ENCODE measurements at places on chromosomes 3 and 15.

DNA sequence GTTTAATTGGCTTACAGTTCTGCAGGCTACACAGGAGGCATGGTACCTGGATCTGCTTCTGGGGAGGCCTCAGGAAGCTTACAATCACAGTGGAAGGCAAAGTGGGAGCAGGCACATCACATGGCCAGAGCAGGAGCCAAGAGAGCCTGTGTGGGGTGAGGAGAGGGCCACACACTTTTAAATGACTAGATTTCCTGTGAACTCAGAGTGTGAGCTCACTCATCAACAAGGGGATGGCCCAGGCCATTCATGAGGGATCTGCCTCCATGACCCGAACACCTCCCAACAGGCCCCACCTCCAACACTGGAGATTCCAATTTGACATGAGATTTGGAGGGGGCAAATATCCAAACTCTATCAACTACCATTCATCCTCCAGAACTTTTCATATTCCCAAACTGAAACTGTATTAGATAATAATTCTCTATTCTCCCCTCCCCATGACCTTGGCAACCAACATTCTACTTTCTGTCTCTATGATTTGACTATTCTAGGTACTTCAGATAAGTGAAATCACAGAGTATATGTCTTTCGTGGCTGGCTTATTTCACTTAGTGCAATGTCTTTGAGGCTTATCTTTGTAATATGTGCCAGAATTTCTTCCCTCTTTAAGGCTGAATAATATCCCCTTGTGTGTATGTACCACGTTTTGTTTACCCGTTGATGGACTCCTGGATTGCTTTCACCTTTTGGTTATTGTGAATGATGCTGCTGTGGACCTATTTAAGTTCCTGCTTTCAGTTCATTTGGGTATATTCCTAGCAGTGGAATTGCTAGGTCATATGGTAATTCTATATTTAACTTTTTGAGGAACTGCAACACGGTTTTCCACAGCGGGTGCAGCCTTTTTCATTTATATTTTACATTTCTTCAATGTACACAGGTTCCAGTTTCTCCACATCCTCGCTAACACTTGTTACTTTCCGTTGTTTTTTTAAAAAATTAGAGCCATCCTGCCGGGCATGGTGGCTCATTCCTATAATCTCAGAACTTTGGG is 43.8 kb downstream of the TKT start:
- no peak for DNase-seq

DNA sequence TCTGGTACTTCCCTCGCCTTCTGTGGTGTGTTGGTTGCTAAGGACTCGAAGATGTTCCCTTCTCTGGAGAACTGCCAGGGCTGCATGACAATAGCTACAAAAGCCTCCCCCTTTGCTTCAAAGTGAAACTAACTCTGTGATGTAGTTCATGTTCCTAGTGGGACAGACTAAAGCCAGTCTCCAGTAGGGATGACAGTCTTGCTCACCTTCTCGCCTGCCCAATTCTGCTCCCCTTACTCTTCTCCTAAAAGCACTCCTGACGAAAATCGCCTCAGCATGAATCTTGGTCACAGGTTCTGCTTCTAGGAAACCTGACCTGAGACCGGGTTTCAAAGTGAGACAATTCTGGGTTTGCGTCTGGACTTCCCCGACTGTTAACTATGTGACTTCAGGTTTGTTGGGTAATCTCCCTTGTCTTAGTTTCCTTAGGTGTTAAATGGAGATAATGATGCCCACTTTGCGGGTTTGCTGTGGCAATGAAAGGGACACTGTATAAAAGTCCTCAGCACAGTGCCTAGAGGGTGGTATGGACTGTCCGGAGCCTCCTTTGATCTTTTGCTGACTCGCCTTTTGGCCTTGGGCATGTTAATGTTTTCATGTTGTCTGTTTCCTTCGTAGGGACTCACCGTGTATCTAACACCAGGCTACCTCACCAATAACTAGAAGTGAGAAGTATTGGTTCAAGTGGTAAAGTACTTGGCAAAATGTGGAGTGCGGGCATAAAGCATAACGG is 24.9 kb upstream of the THRB start:
- DNase-seq, result no peak

DNA sequence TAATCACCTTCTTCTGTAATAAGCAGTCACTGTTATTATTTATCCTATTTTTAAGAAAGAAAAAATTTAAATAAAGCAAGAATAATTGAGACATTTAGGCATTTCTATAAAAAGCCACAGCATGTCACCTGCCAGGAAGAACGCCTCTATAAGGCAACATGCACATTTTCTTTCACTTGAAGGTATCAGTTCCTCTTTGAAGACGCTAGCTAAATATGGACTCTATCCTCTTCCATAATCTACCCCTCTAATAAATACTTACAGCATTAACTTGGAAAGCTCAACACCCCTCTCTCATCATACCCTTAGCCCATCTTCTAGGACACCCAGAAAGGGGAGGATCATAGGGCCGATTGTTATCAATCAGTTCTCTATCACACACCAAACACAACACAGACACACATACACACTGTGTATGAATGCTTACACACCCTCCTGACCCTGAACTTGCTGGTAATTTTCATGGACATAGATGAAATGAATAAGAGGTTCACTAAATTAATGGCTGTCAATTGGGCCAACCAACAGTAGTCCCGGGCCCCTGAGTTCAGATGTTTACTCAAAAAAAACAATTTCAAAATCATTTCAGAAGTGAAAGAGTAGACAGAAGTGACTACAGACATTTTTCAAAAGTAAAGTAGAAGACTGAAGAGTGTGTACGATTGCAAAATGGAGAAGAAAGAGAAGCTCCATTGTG is 102.5 kb downstream of the ZMAT3 start:
- no peak for DNase-seq

GRCh38 chr3:51698209-51698608 is 8.7 kb upstream of the GRM2 start:
- DNase-seq, result no peak

DNA sequence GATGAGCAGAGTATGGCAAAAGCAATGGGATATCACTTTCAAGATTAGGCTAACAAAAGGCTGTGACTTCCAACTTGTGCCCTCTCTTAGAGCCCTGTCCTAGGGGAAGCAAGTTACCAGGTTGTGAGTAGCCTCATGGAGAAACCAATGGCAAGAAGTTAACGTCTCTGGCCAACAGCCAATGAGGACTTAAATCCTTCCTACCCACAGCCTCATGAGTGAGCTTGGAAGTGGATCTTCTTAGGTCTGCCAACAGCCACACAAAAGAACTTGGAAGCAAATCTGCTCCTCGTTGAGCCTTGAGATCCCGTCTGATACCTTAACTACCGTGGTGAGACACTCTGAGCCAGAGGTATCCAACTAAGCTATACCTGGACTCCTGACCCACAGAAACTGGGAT is 5.7 kb downstream of the NME9 start:
- no peak for DNase-seq

GRCh38 chr3:132380920-132381319 is 36.4 kb upstream of the DNAJC13 start:
- DNase-seq, result no peak

GRCh38 chr3:195876297-195877064 is 31.9 kb downstream of the TNK2 start:
- no peak for DNase-seq

DNA sequence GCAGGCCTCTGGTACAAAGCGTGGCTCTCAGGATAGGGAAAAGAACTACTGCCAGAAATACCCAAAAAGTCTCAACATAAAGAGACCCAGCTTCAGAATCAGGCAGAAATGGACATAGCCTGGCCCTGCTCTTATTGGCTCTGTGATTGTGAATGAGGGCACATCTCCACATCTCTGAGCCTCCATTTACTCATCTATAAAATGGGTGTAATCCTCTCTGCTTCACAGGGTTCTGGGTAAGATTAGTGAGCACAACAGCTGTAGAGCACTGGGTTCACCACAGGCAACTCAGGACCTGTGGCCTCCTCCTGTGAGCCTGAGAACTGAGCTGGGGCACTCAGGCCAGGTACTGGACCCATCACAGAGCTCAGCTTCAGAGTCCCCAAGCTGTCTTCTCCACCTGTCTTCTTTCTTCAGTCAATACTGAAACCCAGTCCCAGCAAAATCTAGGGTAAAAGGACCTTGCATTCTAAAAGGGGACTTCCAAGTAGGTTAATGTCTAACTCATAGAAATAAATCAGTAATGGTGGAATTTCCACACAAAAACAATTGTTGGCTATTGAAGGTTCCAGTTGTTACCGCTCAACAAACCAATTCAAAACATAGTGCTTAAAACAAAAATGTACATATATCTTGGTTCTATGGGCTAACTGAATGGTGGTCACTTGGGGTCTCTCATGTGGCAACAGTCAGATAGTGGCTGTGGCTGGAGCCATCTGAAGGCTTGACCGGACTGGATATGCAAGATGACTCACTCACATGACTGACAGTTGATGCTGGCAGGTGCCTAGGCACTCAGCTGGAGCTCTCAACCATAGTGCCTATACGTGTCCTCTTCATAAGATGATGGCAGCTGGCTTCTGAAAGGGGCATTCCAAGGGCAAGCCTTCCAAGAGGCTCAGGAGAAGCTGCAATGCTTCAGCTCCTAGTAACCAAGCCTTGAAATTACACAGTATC is 47.3 kb downstream of the TRIM42 start:
- DNase-seq, result no peak

GRCh38 chr15:69976366-69976994 is 121.2 kb downstream of the TLE3 start:
- DNase-seq, result no peak

- no peak for DNase-seq
Measured at GRCh38 chr3:159236321-159236720, 434.5 kb downstream of the MFSD1 start.

- no peak for DNase-seq
Measured at GRCh38 chr3:2950159-2950558, 160.0 kb downstream of the IL5RA start.

GRCh38 chr15:100580414-100580813 is 21.6 kb downstream of the LINS1 start:
- no peak for DNase-seq

GRCh38 chr3:47121409-47121808 is 42.5 kb downstream of the SETD2 start:
- DNase-seq, result no peak

- no peak for DNase-seq
Measured at GRCh38 chr15:39823634-39824033, 41.0 kb upstream of the FSIP1 start.

DNA sequence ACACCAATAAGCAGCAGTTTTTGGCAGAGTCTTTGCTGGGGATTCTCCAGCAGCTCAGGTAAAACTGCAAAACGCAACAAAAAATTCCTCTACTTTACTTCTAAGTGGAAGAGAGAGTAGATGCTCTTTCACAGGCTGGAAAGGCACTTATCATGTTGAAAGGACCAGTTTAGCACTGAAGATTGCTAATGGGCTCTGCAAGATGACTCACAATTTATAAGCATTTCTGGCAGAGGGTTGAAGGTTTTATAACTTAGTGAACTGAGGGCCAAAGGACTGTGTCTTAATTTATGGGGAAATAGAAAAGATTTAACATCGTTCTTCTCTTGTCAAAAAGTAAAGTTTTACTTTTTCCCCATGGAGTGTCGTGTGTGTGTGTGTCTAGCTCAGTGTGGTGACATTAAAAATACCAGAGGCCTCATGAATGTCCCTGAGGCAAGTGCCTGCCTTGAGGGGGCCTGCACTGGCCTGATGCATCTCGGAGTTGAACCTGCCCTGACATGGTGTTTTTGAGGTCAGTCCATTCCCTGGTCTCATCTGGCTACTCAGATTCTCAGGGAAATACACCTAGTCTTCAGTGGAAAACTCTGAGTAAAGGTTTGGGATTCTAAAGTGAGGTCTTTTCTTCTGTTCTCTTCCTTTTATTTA is 1092.0 kb downstream of the NAALADL2 start:
- no peak for DNase-seq

DNA sequence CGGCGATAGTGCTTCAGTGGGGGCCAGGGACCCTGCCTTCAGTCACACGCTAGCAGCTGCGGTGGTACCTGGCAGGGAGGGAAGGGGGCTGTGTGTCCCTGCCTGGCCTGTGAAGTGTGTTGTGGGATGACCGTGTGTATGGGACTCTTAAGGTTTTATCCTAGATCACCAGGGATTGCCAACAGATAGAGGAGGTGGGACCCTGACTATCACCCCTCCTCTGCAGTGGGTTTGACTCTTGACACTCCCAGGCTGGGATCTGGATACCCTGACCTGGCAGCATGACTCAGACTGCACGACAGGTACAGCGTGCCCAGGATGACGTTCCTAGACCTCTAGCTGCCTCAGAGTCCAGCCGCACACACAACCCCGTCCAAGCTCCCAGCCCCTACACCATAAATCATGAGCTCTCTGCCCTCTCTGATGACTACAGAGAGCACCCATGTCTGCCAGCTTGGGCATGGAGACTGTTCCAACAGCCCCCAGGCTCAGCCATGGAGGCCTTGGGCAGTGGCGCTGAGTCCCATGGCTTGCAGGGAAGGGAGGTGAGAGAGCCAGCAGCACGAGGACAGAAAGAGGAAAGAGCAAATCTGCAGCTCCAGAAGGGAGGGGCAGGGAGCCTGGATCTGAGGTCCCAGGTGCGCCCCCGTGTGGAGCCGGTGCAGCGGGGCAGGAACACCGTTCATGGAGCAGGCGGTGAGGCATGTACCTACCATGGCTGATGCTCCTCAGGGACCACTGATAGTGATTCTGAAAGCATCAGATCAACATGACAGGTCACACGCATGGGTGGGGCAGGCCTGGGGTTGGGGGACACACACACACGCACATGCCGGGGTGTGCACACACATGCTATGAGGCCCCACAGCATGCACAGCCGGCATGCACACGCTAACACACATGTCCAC is 71.0 kb downstream of the ADAMTS7 start:
- peak; percentile 79 for DNase-seq

DNA sequence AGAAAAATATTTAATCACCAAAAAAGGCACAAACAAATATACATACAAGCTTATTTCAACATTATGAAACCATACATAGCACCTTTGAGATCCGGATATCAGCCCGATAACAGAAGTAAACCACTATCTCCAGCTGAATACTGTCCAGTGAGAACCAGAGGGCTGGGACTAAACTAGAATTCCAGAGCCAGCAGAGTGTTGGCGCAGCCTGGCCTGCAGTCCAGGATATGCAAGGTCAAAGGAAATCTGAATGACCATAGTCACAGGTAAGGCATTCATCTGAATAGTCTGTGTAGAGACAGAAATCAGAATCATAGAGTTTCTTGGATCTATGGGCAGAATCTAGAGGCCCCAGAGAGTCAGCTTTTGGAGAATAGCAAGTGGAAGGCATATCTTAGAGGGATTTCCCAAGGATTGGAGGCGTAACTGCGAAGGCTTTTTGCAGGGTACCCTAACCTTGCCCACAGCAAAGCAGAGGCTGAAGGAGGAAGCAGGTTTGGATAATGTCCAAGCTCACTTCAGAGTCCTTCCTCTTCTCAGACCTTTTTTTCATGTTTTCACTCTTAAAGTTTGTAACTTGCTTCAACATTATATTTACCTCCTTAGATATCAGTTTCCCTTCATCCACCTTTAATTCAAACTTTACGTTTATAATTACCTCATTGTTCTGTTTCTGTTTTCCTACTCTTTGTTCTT is 32.5 kb upstream of the TP63 start:
- no peak for DNase-seq
